Type B pancreatic cell (in vitro differentiated cells): ENCODE measurements at places on chromosomes 16 and 17.
A peak's percentile ranks its signal among the peaks of the same experiment; 100 is the strongest.

DNA sequence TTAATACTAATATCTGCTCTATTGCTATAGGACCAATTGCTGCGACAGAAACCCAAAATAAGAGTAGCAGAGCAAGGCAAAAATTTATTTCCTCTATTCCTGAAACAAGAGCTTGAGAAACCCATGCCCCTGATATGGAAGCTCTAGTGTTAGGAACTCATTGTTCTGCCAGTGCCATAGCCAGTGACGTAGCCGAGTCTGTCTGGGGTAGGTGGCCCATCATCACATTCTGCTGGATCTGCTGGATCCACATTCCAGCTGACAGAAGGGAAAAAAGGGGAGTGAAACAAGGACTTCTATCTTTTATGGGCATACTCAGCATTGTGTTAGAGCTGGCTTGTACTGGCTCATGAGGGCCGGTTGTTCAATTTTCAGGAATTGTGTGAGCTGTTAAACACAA lies 248.9 kb upstream of the MON1B start:
- DNase-seq = no peak

- no peak for DNase-seq
Observed at GRCh38 chr16:67858500-67858899, 11.0 kb upstream of the CENPT start.

DNA sequence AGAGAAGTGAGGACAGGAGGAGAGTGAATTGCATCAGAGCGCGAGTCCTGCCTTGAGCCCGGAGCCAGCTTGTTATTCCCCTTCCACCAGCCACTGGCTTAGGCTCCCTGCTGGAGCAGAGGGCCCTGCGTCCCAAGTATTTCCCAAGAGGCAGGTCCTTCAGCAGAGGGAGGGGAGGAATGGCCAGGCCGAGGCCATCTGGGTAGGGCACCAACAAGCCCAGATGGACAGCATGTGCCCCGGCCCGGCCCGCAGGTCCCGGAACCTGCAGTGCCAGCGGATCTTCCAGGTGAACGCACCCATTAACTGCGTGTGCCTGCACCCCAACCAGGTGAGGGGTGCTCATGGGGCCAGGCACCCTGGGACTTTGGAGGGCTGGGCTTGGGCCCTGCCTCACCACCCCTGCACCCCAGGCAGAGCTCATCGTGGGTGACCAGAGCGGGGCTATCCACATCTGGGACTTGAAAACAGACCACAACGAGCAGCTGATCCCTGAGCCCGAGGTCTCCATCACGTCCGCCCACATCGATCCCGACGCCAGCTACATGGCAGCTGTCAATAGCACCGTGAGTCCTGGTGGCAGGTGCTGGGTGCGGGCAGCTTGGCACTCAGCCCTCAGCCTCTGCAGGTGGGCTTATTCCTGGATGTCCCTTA lies 1.7 kb downstream of the MLST8 start:
- DNase-seq = no peak

GRCh38 chr17:4744999-4745969 lies 5.6 kb upstream of the CXCL16 start:
- DNase-seq = no peak

DNA sequence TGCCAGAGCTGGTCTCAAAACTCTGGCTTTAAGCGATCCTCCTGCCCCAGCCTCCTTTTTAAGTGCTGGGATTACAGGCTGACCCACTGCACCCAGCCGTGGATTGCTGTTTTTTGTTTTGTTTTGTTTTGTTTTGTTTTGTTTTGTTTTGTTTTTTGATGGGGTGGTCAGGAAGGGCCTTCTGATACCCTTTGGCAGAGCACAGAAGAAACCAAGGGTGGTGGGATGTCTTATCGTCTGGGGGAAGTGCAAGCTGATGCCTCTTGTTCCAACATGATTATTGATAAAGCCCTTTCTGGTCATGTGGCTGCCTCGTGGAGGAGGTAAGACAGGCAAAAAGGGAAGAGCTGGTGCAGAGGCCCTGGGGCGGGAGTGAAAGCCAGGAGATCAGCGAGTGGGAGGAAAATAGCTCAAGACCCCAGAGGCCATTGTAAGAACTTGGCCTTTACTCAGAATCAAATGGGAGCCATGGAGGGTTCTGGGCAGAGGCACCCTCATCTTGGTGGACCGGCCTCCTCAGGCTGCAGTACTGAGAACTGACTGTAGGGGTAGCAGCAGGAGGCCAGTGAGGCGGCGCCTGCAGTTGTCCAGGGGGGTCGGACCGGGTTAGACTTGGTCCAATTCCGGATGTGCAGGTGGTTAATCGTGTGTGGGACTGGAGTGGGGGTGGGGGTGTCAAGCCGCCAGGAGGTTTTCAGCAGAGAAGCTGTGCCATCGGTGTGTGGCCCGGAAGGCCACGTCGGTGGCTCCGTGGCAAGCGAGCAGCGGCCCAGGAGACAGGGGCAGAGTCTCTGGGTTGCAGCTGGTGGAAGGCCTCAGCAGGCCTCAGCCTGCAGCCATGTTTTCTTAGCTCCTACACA lies 84.4 kb upstream of the GSE1 start:
- no peak for DNase-seq

DNA sequence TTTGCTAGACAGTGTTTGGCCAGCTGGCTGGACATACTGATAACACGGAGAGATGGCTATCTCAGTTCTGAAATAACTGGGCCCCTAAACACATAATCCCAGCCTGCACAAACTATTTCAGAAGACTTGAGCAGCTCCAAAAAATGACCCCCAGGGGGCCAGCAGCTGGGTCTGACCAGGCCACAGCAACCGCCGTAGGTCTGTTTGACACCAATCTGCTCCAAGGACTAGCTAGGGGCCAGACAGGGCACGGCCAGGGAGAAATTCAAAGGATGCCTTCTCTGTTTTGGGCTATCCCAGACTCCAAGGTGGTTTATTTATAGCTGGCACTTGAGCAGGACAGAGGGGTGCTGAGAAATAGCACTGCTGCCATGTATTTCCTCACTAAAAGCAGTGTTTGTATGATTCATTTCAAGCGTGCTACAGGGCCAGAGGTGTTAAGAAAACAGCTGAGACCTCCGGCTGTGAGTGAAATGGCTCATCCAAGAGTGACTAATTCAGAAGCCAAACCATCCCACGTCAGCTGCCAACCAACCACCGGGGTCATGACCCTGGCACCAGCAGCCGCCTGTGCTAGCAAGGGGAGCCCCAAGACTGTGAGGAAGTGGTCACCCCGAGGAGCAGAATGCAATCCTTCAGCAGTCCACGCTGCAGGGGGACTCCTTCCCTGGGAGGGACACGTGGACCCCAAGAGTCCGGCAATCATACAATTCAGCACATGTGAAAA lies 5.7 kb downstream of the GGA2 start:
- no peak for DNase-seq

DNA sequence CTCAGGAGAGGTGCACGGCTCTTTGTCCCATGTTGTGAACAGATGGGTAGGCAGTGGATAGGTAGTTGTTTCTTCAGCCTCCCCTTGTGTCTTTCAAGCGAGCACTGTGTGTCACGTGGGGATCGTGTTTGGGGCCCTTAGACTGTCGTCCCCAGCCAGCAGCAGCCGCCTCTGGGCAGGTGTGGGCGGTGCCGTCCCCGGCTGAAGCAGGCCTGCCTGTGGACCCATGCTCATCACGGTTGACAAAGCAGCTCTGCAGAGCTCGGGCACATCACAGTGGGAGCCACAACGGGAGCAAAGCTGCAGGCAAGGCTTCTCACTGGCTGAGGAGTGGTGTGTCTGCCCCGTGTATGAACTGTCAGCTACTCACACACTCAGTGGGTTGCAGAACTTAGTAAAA lies 4.7 kb upstream of the RPL13 start:
- DNase-seq = no peak

- no peak for DNase-seq
Observed at GRCh38 chr17:29731589-29731929, 108.8 kb upstream of the CORO6 start.

DNA sequence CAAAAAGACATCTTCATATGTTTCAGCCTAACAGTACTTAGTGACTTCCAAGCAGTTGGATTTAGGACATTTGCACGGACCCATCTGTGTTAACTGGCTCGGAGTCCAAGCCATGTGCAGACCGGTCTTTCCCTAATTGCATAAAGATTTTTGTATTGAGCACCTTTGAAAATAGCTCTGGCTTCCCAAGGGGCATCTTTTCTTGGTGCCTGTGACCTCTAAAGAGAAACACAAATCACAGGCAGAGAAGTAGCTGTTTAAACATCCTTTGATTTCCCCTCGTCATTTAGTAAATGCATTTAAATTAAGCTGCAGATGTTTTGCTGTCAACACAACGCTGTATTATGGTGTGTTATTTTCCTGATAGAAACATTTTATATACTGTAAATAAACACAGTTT lies 288.2 kb upstream of the SALL1 start:
- no peak for DNase-seq

DNA sequence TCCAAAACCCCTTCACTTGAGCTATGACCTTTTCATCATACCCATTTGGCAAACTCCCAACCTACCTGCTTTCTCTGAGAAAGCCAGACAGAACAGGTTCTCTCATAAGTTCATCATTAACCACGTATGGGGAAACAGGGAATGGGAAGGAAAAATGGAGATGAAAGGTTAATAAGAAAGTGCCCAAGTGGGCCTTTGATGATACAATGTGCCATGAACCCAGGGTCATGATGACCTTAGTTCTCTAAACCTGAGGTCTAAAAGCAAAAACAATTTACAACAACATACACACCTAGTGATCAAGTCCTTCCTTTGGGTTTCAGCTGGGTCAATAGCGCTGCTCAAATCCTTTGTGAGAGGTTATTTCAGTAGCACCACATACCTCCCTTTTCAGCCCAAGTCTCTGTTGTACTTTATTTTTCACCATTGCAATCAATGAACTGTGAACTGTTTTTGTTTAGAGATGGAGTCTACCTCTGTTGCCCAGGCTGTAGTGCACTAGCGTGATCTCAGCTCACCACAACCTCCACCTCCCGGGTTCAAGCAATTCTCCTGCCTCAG lies 14.5 kb upstream of the RANGRF start:
- no peak for DNase-seq

GRCh38 chr16:68767581-68767980 lies 30.5 kb downstream of the CDH1 start:
- no peak for DNase-seq

- no peak for DNase-seq
Observed at GRCh38 chr16:6684076-6684673, 648.5 kb upstream of the RBFOX1 start.

- DNase-seq = no peak
Observed at GRCh38 chr17:75783803-75784472, 668 bp upstream of the UNK start.

GRCh38 chr17:80731323-80731722 lies 186.7 kb downstream of the RPTOR start:
- DNase-seq = no peak

DNA sequence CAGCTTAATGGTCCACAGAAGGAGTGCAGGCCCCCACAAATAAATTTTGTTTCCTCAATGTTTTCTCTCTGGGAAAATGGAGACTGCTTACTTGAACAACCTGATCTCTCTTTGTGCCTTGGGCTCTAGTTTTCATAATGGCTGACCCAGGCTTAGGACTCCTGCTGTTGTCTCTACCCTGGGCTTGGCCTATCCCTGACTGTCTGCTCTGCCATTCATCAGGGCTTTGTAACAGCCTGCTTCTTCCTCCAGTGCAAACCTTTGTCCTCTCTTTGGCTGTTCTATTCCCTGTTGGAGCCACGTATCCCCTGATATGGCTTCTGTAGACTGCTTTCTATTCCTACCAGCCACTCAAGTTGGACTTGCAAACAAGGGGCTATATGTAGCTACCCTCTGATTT lies 139.8 kb downstream of the SHISA9 start:
- no peak for DNase-seq

DNA sequence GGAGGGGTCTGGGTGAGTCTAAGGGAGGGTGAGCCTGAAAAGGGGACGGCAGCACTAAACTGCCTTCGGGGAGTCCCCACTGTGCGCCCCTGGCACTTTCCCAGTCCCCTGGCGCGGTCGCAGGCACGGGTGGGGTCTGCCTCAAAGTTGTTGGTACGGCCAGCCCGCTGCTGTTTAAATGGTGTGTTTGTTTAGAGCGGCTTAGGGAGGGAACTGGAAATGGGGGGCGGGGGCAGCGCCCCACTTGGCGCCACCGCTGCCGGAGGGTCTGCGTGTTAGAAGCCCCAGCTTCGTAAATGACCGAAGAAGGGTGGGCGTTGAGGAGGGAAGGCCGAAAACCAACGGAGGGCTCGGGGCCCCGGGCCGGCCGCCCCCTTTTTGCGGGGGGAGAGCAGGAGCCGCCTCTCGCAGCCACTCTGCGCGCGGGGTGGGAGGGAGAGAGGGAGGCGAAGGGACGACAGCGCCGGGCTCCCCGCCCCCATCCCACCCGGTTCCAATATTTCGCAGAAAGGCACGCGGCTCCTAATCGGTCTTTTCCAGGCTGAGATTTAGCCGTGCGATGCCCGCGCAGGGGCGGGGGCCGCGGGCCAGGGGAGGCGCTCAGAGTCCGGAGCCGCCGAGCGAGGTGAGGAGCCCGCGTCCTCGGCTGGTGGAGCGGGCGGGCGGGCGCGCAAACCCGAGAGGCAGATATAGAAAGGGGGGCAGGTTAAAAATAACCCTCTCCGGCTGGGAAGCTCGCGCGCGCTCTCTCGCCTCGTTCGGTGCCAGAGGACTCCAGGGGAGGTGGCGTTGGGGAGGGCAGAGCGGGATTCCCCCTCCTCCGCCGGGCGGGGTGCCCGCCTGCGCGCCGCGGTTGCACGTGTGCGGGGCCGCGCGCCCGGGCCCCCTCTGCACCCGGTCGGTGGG lies 54.9 kb downstream of the SREBF1 start:
- DNase-seq = peak; percentile 83
